Adipocyte (in vitro differentiated cells): ENCODE measurements at places on chromosomes 13 and 19.

- DNase-seq = no peak
These were observed 371.6 kb upstream of the OBI1 start for GRCh38 chr13:79030513-79030912.

GRCh38 chr13:45249662-45250061 is 48.8 kb upstream of the KCTD4 start:
- no peak for DNase-seq

- no peak for DNase-seq
These were observed 24.4 kb upstream of the GPR12 start for GRCh38 chr13:26784704-26785639.

DNA sequence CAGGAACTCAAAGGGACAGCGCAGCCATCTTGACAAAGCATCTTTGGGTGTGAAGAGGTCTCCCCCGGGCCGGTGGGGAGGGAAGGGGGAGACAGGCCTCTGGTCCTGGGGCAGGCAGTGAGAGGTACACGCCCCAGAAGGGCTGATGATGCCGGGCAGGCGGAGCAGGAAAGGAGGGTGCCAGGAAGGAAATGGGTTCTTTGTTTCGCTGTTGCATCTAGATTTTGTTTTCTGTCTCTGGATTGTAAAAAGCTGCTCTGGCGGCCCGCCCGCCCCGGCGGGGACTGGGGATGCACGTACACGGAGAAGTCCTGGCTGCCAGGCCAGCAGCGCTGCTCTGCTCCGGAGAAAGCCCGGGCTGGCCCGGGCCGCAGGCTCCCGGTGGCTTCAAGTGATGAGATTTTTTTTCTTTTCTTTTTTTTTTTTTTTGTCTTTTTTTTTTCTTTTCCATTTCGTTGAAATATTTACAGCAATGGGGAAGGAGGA is 13.2 kb upstream of the ASF1B start:
- DNase-seq = no peak

DNA sequence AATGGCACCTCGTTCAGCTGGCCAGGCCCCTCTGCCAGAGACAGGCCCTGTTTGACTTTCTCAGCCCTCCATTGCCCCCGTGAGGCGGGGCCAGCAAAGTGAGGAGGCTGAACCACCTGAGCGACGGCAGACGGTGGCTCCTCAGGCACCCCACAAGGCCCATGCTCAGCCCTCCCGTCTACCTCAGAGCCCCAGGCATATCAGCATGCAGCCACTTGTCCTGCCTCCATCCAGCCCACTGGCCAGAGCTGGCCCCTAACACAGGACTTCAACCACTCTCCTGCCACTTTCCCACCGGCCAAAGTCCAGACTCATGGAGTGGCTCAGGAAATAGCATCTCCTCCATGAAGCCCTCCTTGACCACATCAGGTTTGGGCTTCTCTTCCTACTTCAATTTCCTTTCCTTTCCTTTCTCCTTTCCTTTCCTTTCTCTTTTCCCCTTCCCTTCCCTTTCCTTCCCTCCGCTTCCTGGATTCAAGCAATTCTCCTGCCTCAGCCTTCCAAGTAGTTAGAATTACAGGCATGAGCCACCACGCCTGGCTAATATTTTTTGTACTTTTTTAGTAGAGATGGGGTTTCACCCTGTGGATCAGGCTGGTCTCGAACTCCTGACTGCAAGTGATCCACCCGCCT is 9.3 kb downstream of the SLC7A10 start:
- DNase-seq = no peak

DNA sequence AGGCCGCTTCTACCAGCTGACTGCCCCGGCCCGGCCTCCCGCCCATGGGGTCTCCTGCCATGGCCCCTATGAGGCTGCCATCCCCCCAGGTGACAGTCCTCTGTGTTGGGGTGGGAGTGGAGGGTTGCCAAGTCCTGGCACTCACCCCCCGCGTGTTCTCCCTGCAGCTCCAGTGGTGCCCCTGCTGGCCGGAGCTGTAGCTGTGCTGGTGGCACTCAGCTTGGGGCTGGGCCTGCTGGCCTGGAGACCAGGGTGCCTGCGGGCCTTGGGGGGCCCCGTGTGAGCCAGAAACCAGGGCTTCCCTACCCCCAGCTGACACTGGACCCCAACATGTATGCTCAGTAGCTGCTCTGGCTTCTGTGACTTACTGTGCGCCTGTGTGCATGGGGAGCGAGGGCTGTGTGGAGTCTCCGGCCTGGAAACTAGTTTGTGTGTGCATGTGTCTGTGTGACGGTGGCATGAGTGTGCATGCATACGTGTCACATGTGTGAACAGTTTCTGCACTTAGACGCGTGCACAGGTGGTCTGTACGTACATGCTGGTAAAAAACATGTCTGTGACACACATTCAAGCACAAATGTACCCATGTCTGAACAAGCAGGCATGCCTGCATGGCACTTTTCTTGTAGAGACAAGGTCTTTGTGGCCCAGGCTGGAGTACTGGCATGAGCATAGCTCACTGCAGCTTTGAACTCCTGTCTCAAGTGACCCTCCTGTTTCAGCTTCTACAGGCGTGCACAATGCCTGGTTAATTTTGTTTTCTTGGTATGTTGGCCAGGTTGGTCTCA is 4.9 kb downstream of the ACP4 start:
- no peak for DNase-seq

DNA sequence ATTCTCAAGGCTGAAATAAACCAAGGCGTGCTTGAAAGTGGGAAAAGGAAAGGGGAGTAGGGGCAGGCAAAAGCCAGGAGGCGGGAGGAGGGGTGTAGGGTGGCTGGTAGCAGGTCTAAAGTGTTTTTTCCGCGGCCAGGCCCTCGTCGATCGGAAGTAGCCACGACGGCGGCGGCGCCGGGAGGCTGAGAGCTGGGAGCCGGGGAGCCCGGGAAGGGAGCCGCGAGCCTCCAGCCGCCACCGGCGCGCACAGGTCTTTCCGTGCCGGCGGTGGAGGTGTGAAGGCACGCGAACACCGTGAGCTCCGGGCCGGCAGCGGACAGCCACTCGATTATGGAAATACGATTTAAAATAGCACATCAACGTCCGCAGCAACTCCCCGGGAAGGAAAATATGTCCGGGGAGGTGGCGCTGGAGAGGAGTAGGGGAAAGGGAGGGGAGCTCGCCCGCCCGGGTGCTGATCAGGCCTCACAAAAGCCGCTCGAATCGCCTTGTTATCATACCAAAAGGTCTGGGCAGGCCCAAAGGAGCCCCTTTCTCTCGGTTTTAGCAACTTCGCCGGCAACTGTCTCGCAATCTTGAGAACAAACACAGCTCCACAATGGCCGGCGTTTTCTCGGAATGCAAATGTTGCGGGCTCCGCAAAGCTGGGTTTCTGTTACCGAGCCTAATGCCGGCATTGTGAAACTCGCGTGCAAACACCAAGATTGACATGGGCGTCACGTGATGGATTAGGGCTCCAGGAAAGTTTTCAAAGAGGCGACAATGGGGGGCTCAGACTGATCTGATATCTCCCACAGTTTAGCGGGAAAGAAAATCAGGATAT is 2.9 kb upstream of the PCDH8 start:
- peak; percentile 60 for DNase-seq

DNA sequence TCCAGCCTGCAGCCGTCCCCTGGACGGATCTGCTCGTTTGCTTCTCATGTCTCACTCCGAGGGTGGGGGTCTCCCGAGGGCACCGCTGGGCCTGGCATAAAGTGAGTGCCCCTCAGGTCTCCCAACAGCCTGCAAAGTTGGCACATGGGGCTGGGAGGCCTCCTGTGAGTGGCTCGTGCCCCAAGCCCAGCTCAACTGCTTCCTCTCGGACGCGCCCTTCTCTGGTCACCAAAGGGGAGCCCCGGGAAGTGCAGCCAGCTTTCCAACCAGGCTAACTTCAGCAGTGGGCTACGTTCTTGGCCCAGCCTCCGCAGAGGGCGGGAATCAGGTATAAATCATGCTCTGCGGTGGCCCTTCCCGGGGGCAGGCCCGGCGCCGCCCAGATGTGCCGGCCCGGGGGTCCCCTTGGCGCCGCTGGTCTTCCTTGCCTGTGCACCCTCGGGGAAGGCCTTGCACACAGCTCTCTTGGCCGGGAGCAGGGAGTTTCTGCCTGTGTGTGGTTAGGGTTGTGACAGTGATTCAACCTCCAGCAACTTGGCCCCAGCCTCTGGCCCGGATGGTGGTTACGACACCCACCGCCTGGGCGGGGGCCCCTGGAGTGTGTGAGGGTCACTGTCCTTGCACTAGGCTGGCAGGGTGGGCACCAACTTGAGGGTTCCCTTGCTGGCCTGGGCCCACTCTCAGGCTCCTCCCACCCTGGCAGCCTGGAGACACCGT is 20.7 kb downstream of the CEBPG start:
- DNase-seq = peak; percentile 65

DNA sequence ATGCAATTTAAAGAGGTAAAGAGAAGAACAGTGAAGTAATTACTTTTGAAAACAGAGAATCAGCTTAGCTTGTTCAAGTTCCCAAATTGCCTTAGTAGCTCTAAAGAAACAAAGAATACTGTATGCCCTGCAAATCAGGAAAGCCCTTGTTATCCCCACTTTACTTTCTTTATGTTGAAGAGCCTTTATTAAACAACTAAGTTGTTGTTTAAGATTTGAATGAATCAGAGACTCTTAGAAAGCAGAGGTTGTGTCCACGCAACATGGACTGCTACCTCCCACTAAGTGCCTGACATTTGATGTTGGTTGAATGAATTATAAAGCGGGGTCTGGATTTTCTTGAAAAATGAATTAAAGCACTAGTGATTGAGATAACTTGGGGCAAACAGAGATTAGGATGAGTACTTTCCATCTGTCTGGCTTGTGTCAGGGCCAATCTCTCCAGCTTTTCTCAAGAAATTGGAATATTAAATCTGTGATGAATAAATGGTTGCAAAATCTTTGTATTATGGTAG is 214.7 kb downstream of the POSTN start:
- no peak for DNase-seq

DNA sequence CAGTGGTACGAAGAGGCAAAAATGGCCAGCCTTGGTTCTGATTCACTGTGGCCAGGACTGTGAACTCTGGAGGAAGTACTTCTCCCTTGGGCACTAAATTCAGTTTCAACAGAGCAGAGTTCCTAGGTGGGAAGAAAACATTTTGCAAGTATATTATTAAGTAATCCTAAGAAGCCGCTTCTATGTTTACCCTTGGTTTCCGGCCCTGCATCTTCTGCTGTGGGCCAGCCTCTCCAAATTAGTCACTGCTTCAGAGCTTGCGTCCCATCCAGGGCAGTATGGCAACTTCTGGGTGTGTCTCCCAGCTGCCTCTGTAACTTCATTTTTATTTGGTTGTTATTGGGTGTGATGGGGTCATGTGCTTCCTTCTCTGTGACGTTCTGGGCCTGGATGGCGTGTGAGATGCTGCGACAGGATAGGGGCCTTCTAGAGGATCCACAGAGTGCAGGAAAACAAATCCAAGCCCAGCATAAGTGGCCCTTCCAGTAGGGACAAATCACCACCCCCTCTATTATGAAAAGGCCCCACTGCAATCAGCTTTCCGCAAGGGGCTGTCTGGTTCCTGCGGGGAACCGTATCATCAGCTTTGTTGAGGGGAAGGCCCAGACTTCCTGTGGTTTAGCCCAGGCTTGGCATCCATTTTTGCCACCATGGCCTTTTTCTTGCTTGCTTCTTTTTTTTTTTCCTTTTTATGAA is 55.1 kb upstream of the C1QTNF9 start:
- peak; percentile 16 for DNase-seq

GRCh38 chr13:57878291-57878690 is 246.7 kb downstream of the PCDH17 start:
- DNase-seq = no peak

DNA sequence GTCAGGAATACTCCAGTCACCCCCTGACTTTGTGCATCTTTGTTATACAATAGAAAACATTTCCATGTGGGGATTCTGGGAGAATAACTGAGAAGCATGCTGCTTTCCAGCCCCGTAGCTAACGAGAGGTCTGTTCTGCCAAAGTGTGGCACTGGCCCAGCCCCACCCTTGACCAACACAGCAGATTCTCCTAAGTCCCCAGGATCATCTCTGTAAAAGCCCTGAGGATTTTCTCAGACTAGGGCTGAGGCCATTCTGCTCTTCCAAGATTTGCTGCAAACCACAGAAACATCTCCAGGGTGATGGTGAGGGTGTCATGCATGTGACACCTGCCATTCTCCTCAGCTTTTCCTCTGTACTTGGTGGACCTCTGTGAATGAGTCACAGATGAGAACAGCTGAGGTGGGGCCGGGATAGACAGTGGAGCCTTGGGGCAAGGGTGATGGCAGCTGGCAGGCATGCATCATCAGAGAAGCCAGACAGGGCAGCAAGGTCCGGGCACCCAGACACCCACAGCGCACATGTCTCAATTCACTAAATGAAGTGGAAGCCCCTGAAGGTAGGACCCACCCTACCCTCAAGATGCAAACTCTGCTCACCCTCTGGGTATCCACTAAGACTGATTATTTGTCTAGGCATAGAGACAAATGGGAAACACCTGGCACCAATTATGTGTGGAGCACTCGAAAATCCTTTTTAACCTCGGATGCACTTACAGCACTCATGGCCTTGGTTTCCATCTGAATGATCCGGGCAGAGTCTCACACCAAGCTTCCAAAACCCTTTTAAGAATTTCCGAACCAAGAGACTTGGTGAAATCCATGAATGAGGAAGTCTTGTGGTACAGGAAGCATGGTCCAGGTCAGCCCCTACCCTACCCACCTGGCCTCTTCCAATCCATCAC is 20.1 kb upstream of the DOCK9 start:
- peak; percentile 48 for DNase-seq

GRCh38 chr19:8138201-8138600 is 11.2 kb downstream of the FBN3 start:
- DNase-seq = no peak

- no peak for DNase-seq
These were observed 142.1 kb downstream of the PDS5B start for GRCh38 chr13:32728327-32728726.

- DNase-seq = peak; percentile 37
These were observed 36.0 kb downstream of the BICRA start for GRCh38 chr19:47644743-47645482.
